CD8-positive, alpha-beta memory T cell (primary cell): ENCODE measurements at places on chromosomes 12 and 14. TPM values are rescaled to one million over a fixed set of nuclear protein-coding genes. Genes with fewer than 3 reads are reported as not detected.

The PLBD1 gene
- polyA plus RNA-seq: not detected

The DNAJC22 gene
- not detected for polyA plus RNA-seq

The BRMS1L gene
- polyA plus RNA-seq: 4.0 TPM

The CPNE6 gene
- polyA plus RNA-seq: not detected

The SPTB gene
- 0.09 TPM for polyA plus RNA-seq

The SYCP3 gene
- polyA plus RNA-seq: 0.14 TPM

The B4GALNT3 gene
- 6.9 TPM for polyA plus RNA-seq

The NINJ2 gene
- polyA plus RNA-seq: 47.1 TPM

DNA sequence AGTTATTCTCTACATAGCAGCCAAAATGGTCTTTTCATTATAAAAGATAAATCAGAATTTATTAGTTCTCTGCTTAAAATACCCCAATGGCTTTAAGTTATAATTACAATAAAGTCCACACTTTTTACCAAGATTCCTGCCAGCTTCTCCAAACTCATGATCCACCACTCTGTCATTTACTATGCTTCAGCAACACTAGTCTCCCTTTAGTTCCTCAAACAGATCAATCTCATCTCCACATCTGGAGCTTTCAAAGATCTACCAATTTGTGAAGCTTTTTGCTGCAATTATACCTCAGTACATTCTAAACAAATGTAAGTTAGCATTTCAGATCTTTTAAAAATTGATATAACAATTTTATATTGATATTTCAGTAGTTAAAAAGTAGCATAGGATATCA, 24.9 kb downstream of the CATSPERB start:
- DNase-seq: no peak

- no peak for DNase-seq
These were observed 771.7 kb downstream of the NOVA1 start for GRCh38 chr14:25826105-25826504.

- DNase-seq: no peak
These were observed 111.2 kb downstream of the MED13L start for GRCh38 chr12:116166306-116166705.
